Activated T-helper 1 cell treated with Interleukin-2 at 50 U/mL for 16 hours (primary cell): ENCODE measurements at places on chromosomes 3 and 15.

- no peak for DNase-seq
These were observed 392.8 kb downstream of the TIGIT start for GRCh38 chr3:114686621-114687020.

DNA sequence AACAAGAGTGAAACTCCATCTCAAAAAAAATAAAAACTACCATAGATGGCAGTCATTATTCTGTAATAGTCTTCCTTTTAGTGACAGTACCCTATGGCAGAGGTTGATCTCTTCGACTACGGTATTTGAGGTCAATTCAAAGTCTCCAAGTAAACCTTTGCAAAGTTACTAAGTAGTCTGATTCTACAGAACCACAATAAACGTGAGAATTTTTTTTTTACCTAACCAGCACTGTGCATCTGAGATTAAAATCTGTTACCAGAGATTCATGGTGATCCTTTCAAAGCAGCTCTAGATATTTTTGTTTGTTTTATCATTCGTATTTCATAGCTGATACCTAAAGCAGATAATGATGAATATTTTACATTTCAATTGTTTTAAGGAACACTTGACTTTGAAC is 86.6 kb upstream of the CHD2 start:
- no peak for DNase-seq

GRCh38 chr3:72633534-72633933 is 214.7 kb downstream of the SHQ1 start:
- DNase-seq, result no peak

DNA sequence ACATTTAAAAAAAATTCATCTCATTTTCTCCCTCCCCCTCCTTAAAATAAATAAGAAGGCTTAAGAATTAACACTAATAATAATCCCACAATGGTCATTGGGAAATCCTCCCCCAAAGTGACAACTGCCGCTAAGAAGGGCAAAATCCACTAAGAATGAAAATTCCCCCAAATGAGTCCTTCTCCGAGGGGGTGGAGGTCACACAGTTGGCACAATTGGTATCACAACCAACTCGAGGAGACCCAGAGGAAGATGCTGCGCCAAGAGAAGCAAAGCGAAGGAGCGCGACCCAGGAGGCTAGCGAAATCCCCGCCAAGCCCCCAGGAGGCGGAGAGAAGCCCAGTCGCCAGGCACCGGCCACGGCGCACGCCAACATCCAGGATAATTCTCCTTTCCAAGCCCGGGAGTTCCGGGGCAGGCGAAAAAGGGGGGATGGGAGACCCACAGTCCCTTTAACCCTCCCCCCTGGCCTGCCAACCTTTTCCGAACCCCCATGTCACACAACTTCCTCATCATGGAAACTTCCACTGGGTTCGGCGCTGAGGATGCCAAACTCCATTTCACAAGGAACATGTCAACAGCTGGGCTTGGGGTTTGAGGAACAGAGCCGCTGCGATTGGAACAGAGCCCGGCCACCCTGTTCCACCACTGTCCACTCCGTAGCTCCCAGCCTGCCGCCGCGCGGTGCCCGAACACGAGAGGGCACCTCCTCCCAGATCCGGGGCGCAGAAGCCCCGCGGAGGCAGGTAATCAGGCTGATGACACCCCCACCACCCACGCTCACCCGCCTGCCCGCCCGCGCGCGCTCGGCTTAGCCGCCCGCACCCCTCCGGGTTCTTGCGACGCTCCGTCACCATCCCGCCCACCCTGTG is 668 bp downstream of the THRB start:
- DNase-seq, result no peak

DNA sequence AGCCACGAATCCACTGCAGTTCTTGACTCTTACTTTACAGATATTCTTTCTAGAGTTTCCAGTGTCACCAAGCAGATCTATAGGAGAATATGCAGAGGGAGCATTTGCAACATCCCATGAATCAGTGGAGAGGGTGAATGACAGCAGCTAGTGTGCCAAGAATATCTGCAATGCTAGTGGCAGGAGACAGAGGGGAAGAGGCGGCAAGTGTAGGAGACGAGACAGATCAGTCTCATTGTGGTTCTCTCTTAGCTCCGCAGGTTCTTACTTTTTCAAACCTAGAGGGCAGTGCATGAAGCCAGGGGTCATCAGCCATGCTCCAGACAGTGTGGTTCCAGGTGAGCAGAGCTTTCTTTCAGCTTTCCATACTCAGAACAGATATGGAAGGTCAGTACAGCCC is 744 bp downstream of the ZNF619 start:
- no peak for DNase-seq

- DNase-seq, result no peak
These were observed 35.0 kb upstream of the BSN start for GRCh38 chr3:49519296-49519695.

DNA sequence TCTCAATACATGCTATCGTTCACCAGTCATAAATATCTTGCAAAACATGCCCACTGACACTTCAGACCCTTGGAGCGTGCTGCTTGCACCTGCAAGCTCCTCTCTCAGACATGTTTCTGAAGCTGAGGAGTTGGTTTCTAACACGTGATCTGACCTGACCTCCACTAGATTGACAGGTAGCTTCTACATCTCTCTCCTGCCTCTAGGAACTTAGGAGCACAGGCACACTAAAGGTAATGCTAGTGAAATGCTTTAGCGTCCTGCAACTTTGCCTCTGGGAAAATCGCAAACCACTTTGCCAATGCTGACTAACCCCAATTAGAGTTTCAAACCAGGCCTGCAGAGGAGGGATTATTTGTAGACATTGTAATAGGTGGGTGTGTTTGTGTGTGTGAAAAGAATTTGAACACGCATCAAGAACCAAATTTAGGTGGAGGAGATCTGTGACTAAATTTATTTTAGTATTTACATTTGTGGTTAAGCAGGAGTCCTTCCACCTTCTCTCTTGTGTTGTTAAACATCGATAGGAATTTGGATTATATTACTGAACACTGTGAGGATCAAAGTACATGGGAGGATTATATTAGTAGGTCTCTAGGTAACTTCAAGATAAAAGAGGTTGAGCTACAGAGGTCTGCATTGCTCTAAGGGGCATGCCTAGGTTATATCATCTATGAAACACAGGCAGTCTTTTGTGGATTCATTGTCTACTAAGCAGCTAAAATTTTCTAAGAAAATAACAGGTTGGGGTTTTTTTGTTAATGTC is 86.7 kb upstream of the ZBED2 start:
- DNase-seq, result no peak

DNA sequence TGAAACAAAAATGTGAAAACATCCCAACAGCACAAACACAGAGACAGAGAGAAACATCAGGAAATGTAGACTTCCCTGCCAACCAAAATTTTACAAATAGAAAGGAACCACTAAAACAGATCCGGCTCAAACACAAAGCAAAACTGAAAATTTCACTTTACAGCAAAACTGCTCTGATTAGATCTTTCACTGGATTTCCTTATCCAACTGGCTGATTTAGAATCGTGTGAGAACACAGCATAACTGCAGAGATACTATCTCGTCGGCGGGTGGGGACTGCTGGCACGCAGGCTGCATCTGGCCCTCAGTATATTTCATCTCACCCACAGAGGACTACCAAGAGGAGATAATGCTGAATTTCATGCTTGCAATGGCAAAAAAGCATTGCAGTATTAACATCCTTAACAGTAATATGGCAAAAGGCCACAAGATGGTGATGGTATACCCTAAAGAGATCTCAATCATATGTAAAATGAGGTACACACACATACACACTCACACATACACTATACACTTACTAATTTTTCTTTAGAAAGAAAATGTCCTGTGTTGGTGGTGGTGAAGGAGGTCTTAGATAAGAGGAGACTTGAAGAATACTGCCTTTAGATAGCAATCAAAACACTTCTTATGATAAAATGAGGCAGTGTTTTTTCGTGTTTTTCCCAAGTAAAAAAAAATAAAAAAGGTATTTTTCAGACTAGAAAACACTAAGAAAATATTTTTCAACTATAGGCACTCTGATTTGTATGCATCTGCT is 10.6 kb upstream of the LEO1 start:
- no peak for DNase-seq

- peak; percentile 31 for DNase-seq
These were observed 112.1 kb upstream of the ICE2 start for GRCh38 chr15:60590935-60591495.

DNA sequence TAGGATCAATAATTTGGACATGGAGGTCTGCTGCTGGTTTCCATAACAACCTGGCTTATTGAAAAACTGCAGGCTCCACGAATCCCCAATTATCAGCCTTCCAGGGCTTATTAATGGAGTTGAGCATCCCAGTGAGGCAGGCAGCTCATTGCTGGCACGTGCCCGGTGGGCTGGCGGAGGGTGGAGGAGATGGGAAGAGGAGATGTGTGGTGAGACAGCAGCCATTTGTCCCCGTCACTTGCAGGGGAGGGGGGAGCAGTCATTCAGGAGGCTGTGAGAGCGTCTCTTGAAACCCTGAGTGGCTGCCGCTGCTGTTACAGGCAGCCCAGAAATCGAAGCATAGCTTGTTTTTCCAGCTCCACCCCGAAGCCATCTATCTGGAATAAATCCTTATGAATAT is 70.6 kb downstream of the GAP43 start:
- no peak for DNase-seq

DNA sequence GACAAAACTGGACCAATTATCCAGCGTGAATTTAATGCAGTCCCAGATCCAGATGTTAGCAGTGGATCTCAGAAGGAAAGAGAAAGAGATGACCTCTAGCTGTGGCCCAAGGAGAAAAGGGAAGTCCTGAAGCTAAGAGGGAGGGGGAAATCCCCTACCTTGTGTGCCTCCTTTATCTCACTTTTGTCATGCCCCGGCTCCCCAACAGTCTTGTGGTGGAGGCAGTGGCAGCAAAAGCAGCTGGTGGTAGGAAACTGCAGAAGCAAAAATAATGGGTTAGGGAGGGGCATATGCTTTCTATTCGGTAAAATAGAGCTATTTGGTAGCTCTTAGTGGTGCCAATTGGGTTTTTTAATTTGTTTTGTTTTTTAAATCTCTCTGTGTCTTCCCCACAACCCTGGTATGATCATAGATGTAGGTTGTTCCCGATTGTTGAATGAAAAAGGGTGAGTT is 56.5 kb downstream of the MCTP2 start:
- DNase-seq, result no peak

GRCh38 chr15:45604326-45604725 is 17.1 kb downstream of the BLOC1S6 start:
- no peak for DNase-seq

DNA sequence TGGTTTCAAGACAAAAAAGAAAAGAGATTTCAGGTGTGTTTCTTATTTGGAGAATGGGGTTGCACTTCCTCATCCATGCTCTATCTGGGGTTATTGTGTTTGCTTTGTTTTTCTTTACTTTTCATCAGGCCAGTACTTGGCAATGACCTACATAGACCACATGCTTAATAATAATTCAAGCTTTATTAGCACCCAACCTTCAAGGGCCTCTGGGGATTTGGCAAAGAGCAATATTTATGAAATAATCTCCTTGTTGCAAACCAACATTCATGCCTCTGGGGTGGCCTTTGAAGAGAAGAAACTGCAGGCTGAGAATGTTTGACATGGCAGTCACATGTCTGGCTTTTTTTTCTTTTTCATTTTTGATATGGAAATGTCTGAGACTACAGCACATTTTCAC is 68.2 kb upstream of the SNRK start:
- no peak for DNase-seq

GRCh38 chr3:55489798-55490132 is 2.7 kb upstream of the WNT5A start:
- DNase-seq, result no peak

DNA sequence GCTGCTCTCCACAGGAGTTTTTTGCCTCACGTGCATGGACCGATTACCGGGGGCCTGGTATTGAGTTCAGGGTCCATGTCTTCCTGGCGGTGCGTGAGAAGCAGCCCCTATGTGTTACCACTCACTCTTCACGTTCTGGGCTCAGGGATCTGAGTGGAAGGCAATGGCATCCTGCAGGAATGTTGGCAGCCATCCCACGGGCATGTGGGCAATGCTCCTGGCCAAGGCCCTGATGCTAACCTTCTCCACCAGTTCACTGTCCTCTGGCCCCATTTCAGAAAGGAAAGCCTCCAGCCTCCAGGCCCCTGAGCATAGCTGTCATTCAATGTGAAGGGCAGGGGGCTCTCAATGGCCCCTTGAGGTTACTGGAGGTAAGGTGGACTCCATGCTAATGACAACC is 43.0 kb upstream of the KY start:
- no peak for DNase-seq

DNA sequence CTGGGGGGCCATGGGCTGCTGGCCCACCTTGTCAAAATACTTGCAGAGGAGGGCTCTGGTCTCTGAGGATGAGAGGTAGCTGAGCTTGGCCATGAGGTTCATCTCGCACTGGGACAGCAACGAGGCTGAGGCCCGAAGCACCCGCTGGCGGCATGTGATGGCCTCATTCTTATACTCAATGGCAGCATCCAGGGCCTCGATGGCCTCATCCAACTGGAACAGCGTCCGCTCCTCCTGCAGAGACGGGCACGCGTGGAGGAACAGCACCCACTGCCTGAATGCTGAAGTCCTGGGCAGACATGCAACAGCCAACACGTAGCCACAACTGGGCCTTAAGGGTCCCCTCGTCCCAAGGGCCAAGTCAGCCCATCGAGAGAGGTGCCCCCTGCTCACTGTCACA is 25.0 kb downstream of the KIF7 start:
- DNase-seq, result no peak

GRCh38 chr15:37934340-37934739 is at the start of gene TMCO5A:
TMCO5A (plus strand) TSS chr15:37934640; CDS start chr15:37936324, 1,684 bp downstream.
- no peak for DNase-seq

DNA sequence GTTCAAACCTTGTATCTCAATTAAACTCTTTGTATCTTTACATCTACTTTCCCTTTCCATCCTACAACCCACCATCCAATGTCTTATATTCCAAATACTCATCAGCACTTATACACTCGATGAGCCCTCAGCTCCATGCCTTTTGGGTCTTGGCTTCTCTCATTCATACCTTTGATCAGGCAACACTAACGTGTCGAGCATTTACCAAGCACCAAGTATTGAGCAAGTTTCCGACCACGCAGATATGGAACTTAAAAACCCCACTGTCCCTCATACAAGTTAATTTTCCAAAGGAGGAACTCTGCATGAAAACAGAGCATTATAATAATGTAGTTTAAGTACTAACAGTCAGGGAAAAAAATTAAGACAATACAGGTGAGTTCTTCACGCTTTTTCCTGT is 102.8 kb downstream of the IL1RAP start:
- DNase-seq, result no peak

- DNase-seq, result no peak
These were observed 7.8 kb upstream of the CHRM5 start for GRCh38 chr15:33960549-33960935.

- no peak for DNase-seq
These were observed 21.8 kb downstream of the NUDT16 start for GRCh38 chr3:131403216-131403895.

GRCh38 chr3:116441652-116442051 is 3.6 kb downstream of the LSAMP start:
- DNase-seq, result no peak
